Uterine smooth muscle cell (primary cell): ENCODE measurements at places on chromosomes 1 and 21. TPM values are rescaled to one million over a fixed set of nuclear protein-coding genes. Genes with fewer than 3 reads are reported as not detected.

NTMT2 gene
- not detected in 2 replicates for total RNA-seq

DLGAP3 gene
- total RNA-seq = under 0.01 TPM in 1 of 2 replicates, not detected in the other

TFF2 gene
- total RNA-seq = not detected in 2 replicates

FAM89A gene
- 8.1 and 9.4 TPM in 2 replicates for total RNA-seq

PPOX gene
- total RNA-seq = 13.8 and 15.2 TPM in 2 replicates

CELA2A gene
- total RNA-seq = not detected in 2 replicates
